ENCODE measurements at places on chromosomes 7 and 10.

DNA sequence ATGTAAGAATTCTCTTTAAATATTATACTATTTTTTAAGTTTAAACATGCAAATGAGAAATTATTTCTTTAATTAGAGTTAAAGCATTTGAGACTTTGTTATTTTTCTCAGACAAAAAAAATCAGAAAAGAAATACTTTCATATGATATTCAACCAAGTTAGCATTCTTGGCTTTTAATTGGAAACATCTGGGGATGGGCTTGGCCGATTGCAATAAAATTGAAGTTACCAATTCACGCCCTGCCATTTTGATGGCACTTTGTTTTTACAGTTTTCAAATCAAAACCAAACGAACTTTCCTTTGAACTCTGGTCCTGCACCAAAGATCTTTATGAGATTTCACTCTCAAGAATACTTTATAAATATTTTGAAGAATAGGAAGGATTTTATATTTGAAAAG, 127.7 kb downstream of the ATE1 start:
- DNase-seq: no peak
- H3K27ac ChIP-seq: no peak overlapping the region
- no peaks in the 10 kb centered on the region for H3K36me3 ChIP-seq
- H3K4me1 ChIP-seq: no peaks in the 10 kb centered on the region

DNA sequence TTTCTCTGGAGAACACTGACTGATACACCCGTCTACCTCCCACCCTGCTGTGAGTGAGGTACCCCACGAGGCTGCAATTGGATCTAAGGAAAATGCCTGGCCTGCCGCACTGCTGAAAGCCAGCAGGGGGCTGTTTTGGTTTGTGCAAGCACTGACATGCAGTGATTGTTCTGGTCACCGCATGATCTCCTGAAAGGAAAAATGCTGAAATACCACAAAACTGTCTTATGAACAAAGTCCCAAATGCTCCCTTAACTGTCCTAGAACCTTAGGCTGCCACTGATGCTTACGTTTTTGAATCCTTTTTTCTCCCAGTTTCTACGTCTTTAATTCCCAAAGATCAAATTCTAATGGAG, 132.7 kb downstream of the JCAD start:
- DNase-seq: no peak
- no peaks in the 10 kb centered on the region for H3K36me3 ChIP-seq
- H3K4me3 ChIP-seq: no peak overlapping the region
- no peak overlapping the region for H3K27ac ChIP-seq
- H3K27me3 ChIP-seq: no peaks in the 10 kb centered on the region

- no peaks in the 10 kb centered on the region for H3K36me3 ChIP-seq
- H3K27me3 ChIP-seq: no peaks in the 10 kb centered on the region
- H3K4me1 ChIP-seq: no peaks in the 10 kb centered on the region
- H3K27ac ChIP-seq: no peak overlapping the region
Observed at GRCh38 chr7:144659211-144659610, 176.6 kb downstream of the TPK1 start.

DNA sequence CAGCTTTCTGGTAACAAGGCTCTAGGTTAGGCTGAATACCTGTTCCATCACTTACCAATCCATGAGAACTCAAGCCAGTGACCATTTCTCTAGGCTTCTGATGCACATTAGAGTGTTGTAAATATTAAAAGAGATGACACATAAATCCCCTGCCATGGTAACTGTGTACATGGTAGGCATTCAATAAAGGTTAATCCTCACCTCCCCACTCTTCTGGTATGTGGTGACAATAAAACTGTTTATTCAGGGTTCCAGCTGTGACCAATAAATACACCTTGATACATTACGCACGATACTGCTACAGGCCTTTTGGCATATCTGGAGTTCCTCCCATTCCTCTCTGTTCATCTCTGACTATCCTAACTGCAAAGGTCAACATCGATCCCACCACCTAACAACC, 171.9 kb downstream of the SRPK2 start:
- peaks cover 5% of the 10 kb centered on the region for H3K36me3 ChIP-seq
- H3K27ac ChIP-seq: no peak overlapping the region
- no peaks in the 10 kb centered on the region for H3K27me3 ChIP-seq

DNA sequence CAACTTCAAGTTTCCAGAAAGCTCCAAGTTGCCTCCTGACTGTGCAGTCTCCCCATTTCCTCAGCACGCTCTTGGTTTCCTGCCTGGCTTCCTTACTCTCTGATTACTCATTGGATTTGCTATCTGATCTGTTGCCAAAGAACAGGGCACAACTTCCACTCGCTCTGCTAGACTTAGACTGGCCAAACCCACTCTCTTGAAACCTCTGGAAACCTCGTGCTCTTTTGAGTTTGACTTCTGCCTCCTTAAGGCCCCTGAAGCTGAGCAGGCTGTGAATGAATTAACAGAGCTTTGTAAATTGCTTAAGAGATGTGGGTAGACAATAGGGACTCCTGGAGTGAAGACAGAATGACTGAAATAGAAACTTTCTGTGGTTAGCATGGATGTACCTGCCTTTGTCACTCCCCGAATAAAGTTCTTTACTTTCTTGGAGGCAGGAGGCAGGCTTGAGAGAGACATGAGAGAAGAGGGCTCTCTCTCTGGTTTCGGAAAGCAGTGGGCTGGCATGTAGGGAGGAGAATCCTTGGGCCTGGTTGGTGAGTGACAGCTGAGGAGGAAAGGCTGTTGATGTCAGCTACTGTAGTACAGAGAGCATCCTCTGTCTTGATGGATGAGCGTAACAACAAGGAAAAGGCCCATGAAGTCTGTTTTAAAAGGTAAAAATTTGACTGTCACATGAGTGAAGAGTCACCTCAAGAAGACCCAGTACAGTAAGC, 70.8 kb downstream of the CHN2 start:
- H3K27me3 ChIP-seq: no peaks in the 10 kb centered on the region
- no peak for DNase-seq
- H3K4me3 ChIP-seq: no peak overlapping the region
- no peaks in the 10 kb centered on the region for H3K36me3 ChIP-seq

DNA sequence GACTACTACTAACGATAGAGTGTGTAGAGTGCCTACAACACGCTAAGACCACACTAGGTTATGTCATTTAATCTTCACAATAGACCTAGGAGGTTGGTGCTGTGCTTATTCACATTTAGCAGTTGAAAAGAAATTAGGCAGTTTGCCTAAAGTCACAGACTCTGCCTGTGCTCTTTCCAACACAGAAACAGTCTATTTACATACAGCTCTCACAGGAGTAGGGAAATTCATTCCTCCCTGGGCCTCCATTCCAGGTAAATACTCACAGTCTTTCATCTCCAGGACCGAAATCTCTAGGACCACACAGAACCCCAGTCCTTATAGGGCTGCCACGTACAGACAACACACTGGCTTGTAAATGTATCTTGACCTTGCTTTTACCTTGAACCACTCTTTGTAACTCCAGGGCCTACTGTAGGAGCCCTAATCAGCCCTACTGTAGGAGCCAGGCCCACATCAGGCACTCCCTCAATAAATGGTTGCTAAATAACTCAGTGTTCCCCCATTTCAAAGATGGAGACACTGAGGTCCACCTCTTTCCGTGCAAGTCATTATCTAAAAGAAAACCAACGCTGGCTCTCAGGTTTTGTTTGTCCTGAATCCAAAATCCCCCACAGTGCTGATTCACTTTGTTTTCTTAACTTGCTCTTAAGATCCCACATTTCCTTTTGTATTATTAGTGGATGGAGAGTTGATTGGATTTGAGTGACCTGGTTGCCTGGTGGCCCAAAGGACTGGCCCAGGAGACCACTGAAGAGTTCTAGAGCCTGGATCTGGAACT, 146.9 kb downstream of the KCNMA1 start:
- H3K4me1 ChIP-seq: no peaks in the 10 kb centered on the region
- no peak overlapping the region for H3K4me3 ChIP-seq
- no peak overlapping the region for H3K27ac ChIP-seq
- no peaks in the 10 kb centered on the region for H3K36me3 ChIP-seq
- no peaks in the 10 kb centered on the region for H3K27me3 ChIP-seq

DNA sequence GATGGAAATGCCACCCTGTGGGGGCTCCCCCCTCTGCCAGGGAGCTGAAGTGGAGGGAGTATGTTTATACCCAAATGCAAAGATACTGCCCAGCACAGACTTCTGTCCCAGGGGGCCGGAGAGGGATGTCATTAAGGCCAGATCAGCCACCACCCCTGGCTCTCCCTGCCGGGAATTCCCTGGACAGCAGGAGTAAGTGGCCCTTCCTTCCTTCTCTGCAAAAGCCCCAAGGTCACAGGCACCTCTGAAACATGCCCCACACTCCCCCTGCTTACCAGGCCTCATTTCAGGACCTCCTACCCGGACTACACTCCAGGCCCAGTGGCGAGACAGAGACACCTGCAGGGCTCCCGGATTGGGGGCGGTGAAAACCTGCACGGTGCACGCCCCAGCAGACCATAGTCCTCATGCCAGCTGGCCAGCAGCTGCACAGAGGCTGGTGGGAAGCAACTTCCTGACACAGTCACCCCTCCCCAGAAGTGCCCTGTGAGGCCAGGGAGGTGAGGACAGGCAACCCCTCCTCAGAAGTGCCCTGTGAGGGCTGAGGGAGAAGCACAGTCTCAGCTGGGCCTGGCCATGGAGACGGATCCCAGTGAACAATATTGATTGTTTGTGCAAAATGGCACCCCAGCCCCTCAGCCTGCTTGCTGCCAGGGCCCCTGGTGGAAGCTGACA, 33.0 kb upstream of the RET start:
- H3K36me3 ChIP-seq: no peaks in the 10 kb centered on the region
- H3K4me3 ChIP-seq: no peak overlapping the region
- DNase-seq: no peak
- H3K27me3 ChIP-seq: no peaks in the 10 kb centered on the region
- no peak overlapping the region for H3K27ac ChIP-seq

DNA sequence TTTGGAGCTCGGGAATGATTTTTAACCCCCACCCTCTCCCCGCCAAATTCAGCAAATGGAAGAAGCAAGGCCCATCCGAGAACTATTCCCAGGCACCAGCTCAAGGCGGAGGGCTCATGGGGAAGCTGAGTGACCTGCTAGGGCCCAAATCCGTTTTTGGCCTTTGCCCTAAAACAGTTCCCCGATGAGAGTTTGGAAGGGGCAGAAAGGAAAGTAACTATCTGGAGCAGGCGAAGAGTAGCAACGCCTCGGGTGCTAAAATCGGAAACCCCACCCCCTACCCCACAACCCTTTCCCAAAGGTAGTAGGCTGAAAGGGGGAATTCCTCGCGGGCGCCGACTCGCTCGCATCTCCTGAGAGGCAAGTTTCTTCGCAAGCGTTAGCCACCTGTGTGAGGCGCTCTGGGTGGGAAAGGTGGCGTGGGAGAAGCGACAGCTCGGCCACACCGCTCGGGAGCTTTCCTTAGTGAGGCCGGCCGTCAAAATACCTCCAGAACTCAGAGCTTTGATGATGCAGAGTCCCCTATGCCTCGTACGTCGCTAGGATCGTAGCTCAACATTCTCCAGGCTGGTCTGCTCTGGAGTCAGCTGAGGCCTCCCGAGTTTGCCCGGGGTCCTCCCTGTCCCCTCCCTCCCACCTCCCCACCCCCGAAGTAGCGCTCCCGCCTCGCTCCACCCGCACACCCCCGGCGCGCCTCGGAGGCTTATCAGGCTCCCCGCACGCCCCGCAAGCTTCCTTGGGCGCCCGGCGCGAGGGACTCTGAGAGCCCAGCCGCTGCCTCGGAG, 642 bp upstream of the PRKG1 start:
- no peak for DNase-seq
- H3K36me3 ChIP-seq: no peaks in the 10 kb centered on the region
- H3K27ac ChIP-seq: peak overlapping the region; percentile 88
- no peaks in the 10 kb centered on the region for H3K27me3 ChIP-seq

- no peak for DNase-seq
- no peak overlapping the region for H3K27ac ChIP-seq
- no peaks in the 10 kb centered on the region for H3K36me3 ChIP-seq
- H3K4me1 ChIP-seq: no peaks in the 10 kb centered on the region
- no peaks in the 10 kb centered on the region for H3K27me3 ChIP-seq
Observed at GRCh38 chr7:125605241-125605640, 675.6 kb upstream of the POT1 start.

- H3K36me3 ChIP-seq: no peaks in the 10 kb centered on the region
- H3K27ac ChIP-seq: no peak overlapping the region
- no peak overlapping the region for H3K4me3 ChIP-seq
- DNase-seq: no peak
Observed at GRCh38 chr10:77319557-77319956, 318.1 kb downstream of the KCNMA1 start.

- H3K27me3 ChIP-seq: no peaks in the 10 kb centered on the region
- no peak overlapping the region for H3K27ac ChIP-seq
- no peak overlapping the region for H3K4me3 ChIP-seq
- no peaks in the 10 kb centered on the region for H3K36me3 ChIP-seq
- H3K4me1 ChIP-seq: peaks cover 11% of the 10 kb centered on the region
Observed at GRCh38 chr7:75663302-75663907, 75.3 kb downstream of the HIP1 start.

DNA sequence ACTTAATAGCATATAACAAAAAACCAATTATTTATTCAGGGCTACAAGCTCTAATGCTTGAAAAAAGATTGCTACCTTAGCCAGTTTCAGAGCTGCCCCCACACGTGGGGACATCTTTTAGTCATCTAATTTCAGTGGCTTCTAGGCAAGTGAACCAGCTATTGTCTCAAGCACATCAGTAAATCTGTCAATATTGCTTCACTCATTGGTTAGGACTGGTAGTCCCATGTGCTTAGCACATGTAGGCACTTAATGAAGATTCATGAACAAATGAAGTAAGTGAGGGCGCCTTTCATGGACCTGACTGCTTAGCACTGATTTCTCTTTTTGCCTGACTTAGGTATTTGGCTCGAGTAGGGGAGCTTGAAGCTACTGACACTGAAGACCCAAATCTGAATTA, 19.6 kb downstream of the ENTPD7 start:
- DNase-seq: no peak
- H3K4me3 ChIP-seq: no peak overlapping the region
- no peaks in the 10 kb centered on the region for H3K27me3 ChIP-seq
- H3K27ac ChIP-seq: no peak overlapping the region
- H3K36me3 ChIP-seq: peaks cover 31% of the 10 kb centered on the region

DNA sequence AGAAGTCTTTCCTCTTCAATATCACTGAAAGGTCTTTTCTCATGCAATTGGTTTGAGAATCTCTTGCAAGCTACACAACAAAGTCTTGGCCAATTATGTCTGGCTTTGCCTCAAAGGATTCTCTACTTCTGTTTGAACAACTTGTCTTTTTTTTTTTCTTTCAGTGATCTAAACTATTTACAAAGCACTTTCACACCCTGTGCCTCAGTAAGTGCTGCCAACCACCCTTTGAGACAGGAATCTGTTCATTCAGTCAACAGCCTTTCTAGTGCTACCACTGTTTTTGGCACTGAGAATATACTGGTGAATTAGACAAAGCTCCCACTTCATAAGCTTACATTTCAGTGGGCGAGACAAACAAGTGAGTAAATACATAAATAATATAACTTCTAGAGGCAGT, 26.9 kb upstream of the SDK1 start:
- H3K4me3 ChIP-seq: no peak overlapping the region
- no peak overlapping the region for H3K27ac ChIP-seq
- no peaks in the 10 kb centered on the region for H3K27me3 ChIP-seq
- DNase-seq: no peak
- H3K4me1 ChIP-seq: no peaks in the 10 kb centered on the region

GRCh38 chr7:94529516-94529915, 19.9 kb downstream of the CASD1 start:
- H3K4me3 ChIP-seq: no peak overlapping the region
- H3K4me1 ChIP-seq: no peaks in the 10 kb centered on the region
- DNase-seq: no peak
- H3K27me3 ChIP-seq: no peaks in the 10 kb centered on the region
